ENCODE measurements at places on chromosomes 3 and 15.

GRCh38 chr3:128712848-128713247 is 13.1 kb upstream of the RAB7A start:
- no peak for DNase-seq

DNA sequence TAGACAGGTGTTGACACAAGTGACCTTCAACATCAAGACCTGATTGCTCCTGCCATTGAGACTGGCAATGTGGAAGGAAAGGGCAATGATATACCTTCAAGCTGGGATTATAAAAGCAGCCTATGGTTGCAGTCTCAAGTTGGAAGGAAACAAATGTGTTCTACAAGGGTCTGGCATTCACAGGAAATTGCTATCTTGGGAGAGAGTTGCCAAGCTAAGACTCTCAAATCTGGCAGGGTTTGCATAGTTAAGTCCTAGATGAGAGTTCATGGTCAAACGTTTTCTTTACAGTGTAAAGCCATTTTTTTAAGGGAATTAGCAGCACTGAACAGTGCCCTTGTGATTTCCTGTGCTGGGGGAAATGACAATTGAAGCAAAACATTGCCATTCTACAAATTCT is 546.9 kb upstream of the CFAP20DC start:
- no peak for DNase-seq

DNA sequence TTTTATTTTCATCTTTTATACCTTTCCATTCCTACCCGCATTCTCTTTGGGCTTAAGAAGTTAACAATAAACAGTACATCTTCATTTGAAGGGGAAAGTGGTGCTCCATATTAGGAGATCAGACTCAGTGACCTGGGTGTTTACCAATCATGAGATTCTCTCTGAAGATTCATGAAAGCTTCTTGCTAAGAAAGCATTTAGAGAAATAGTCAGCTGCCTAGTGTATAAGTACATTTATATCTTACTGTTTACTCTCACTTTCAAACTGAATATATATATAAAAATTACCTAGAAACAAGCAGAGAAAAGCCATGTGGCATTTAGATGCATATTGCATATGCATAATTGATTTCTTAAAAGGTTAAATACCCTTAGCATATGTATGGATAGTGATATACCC is 100.5 kb downstream of the KCNH8 start:
- DNase-seq: no peak

- peak; percentile 92 for DNase-seq
These were observed 783 bp downstream of the RNF168 start for GRCh38 chr3:196502775-196503195.

GRCh38 chr3:117281371-117281770 is 571.8 kb downstream of the TUSC7 start:
- peak; percentile 25 for DNase-seq

GRCh38 chr15:70147178-70147760 is 49.6 kb upstream of the TLE3 start:
- no peak for DNase-seq

DNA sequence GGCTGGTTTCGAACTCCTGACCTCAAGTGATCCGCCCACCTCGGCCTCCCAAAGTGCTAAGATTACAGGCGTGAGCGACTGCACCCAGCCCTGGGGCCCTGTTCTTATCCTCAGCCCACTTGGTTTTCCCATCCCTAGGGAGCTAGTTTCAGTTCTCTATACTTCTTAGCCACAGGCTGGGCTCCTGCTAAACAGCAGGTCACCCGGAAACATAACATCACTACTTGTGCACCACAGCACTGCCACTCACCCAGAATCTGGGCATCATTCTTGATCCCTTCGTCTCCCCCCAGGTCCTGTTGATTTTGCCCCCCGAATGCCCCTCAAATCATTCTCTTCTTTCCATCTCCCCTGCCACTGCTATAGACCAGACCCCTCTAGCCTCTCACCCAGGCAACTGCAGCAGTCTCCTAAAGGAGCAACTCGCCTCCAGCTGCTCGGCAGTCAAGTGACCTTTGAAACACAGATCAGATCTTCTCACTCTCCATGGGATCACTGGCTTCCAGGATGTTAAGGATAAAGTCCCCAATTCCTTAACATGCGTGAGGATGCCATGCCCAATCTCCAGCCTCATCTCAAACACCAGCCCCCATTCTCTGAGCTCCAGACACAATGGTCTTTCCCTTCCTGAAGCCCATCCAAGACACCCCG is 5.6 kb upstream of the AP3S2 start:
- DNase-seq: no peak

- DNase-seq: peak; percentile 92
These were observed 1.9 kb upstream of the LOXL1 start for GRCh38 chr15:73924171-73924921.

GRCh38 chr3:195711813-195712534 is 8.8 kb upstream of the MUC20 start:
- DNase-seq: no peak

DNA sequence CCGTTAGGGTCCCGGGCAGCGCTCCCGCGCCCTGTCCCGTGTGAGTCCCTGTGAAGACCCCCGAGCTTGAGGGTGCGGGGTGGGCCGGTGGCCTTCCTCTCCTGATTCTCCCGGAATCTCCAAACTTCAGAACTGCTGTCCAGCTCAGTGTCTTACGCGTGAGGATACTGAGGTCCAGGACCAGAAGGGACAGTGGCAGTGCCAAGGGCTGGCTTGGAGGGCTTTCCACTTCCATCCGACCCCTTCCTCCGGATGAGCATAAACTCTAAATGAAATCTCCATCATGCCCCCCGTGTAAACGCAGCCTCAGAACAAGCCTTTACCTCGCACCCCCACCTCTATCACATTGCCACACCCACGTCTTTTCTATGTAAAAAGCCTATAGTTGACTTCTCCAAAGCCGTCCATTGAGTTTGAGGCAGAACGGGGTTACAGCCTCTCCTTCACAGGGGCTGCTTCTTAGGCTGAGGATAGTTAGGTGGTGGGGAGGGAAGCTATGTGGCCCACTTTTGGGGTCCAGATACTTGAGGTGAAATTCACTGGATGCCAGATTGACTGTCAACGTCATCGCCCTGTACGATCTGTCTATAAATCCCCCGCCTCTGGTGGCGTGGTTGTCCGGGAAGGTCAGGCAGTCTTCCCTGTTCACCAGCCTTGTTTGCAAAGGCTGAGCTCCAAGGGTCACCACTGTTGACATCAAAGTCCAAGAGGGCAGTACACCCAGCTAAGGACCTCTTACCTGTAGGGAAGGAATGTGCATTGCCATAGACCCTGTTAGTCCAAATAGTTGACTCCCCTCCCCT is 1.1 kb downstream of the EDEM1 start:
- DNase-seq: peak; percentile 17

GRCh38 chr3:24457719-24458118 is 36.9 kb downstream of the THRB start:
- no peak for DNase-seq

DNA sequence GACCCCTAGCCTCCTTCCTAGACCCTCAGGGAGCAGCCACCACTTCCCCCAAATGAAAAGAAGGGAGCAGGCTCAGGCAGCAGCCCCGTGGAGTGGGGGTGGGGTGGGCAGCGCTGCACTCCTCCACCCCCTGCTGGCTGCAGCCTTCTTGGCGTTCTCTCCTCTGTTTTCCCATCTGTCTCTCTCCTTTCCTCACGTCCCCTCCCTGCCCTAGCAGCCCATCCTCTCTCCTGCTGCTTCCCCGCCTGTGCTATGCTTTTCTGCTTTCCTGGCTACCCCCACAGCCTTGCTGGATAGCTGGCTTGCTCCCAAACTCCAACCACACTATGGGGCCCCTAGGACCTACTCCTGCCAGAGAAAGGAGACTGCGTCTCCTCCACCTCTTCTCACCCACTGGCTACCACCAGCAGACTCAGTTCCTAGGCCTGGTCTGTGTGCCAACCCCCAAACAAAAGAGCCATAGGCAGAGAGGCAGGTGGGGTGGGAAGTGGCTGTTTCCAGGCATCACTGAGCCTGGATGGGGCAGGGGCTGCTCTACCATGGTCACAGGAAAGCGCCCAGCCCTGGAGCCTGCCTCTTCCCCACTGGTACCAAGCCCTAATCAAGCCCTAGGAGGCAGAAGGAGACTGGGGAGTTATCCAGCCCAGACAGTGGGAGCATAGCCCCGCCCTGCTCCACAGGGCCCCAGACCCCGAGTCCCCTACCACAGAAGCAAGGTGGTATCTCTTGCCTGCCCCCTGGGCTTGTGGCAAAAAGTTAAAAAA is 3.4 kb upstream of the DISP2 start:
- DNase-seq: peak; percentile 39

- DNase-seq: no peak
These were observed 24.1 kb upstream of the SNRK start for GRCh38 chr3:43262194-43262593.

GRCh38 chr3:180180795-180181194 is 144.1 kb upstream of the PEX5L start:
- peak; percentile 36 for DNase-seq

GRCh38 chr3:108410531-108410984 is 99.8 kb downstream of the MYH15 start:
- no peak for DNase-seq

- DNase-seq: peak; percentile 46
These were observed 10.9 kb upstream of the FAM107A start for GRCh38 chr3:58588030-58588614.

- DNase-seq: peak; percentile 4
These were observed 404.8 kb downstream of the PTPRG start for GRCh38 chr3:61966200-61966599.

- DNase-seq: peak; percentile 24
These were observed 52.8 kb upstream of the FAM98B start for GRCh38 chr15:38401106-38401505.

- peak; percentile 70 for DNase-seq
These were observed 9.1 kb upstream of the ISL2 start for GRCh38 chr15:76327191-76328105.

DNA sequence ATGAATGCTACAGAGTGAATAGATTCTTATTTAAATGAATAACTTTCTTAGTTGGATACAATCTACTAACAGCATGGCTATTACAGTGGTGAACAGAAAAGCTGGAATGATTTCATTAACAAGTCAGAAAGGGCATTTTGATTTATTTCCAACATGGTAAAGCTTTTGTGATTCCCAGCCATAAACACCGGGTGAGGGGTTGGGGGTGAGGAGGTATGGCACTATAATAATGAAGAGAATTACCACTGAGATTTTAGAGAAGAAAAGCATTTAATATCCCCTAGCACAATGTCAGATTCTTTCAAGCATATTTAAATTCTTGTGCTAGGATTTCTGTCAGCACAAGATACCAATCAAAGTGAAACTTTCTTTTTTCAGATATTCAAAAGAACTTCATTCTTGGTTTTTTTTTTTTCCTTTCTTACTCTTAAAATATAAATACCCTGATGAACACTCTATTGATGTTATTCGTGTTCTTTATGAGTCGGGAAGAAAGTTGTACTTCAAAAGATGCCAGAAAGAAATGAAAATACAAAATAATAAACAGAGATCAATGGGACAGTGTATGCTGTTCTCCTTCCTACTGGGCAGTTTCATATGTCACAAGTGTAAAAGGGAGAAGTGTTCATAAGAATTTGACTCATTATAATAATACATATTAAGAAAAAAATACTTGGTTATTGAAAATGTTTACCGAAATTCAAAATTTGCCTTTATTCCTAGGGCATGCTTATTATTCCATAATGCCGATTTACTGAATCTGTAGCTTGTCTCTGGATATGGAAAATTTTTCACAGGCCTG is 522.8 kb downstream of the CADM2 start:
- no peak for DNase-seq

DNA sequence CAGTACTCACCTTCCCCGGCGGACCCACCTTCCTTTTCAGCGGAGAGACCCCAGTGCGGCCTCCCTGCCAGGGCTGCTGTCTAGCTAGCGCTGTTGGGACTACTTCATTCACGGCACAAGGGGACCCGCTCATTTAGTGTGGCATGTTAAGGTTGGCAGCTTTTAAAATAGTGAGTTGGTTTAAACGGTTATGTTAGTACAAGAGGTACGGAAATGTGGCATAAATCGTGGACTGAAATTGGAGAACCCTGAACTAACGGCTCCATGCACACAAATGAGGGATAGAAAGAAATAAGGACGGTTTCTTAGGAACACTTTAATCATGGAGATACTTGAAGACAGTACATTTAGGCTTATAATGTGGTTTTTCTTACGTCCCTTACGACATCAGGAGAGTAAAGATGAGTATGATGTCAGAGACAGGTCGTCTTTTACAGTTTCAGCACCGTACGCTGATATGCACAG is 752 bp downstream of the CEP63 start:
- peak; percentile 58 for DNase-seq

DNA sequence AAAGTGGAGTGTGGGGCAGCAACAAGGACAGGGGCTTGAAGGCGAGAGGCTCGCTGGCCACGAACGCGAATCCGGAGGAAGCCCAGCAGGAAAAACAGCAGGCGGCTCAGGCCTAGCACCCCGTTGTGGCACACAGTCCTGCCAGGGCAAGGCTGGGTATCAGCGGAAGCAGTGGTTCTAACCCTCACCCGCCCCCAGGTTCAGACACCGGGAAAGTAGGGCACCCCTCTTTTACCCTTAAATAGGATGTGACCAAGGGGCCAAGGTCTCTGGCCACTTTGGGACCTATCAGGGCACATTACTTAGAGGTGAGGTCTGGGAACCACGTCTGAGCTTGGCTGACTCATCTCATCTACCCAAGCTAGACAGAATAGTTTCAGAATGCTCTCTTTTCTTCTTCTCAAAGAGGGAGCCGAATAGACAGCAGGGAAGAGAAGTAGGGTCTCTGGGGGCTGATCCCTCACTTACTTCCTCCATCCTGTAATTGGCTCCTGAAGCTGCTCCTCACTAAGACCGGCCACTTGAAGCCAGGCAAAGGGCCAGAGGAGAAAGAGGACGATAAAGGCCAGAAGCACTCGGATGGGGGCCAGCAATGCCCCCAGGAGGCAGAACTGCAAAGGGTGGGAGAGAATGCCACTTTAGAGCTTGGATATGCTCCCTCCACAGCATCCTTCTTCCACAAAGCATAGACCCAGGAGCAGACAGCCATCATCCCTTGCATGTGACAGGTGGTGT is 1.7 kb downstream of the LPCAT4 start:
- DNase-seq: no peak

- DNase-seq: no peak
These were observed 136.5 kb upstream of the TBL1XR1 start for GRCh38 chr3:177333533-177334520.

- DNase-seq: no peak
These were observed 100.7 kb downstream of the SHOX2 start for GRCh38 chr3:158005391-158006100.

- no peak for DNase-seq
These were observed 57.8 kb downstream of the TLE3 start for GRCh38 chr15:70039917-70040316.

- no peak for DNase-seq
These were observed 440.0 kb downstream of the TUSC7 start for GRCh38 chr3:117149584-117149983.

DNA sequence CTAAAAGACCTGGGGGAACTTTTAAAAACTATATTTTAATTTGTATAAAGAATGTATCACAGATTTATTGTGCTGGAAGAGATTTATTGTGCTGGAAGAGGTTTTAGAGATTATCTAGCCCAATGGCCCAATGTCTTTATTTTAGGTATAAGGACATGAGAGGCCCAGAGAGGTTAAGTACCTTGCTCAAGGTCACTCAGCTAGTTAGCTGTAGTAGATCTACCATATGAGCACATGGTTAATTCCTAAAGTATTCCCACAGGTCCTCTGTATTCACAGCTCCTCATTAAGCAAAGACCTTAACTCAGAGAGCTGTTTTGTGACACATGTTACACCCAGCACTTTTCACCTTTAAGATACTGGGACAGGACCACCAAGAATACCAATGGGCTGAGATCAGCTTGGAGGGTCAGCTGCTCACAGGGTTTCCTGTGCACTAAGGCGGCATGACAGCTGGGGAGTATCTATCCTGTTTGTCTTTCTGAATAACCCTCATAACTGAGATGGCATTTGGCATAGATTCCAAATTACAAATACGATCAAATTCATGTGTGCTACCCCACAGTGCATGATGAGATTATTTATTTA is 143.1 kb upstream of the TBL1XR1 start:
- no peak for DNase-seq

- no peak for DNase-seq
These were observed 166.2 kb downstream of the NEK10 start for GRCh38 chr3:27202959-27203358.

Data from IMR-90 (cell line).